Aorta (tissue), 5 donors: ENCODE measurements at places on chromosomes 4 and X. TPM values are rescaled to one million over a fixed set of nuclear protein-coding genes. Genes with fewer than 3 reads are reported as not detected.

- DNase-seq = no peak
Observed at GRCh38 chrX:72107320-72107719, 24.4 kb downstream of the RTL5 start.

GRCh38 chrX:9853307-9853706, 67.1 kb downstream of the SHROOM2 start:
- DNase-seq = no peak

DNA sequence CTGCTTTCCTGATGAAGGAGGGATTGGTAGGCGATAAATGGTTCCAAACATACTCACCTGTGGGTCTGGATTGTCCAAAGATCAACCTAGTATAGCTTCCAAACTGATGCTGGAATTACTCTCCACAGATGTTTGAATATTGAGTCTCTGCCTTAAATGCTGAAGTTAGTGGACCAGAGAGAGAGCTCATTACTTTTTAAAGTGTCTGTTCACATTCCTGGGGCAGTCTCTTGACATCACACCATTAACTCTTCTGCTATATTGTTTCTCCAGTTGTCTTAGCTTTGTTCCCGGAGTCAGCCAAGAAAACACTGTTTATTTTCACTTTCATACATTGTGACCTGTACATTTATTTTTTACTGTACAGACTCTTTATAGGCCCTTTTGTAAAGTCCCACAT, 35.4 kb downstream of the ARHGEF38 start:
- DNase-seq = no peak

The ADH1B gene
- 502 TPM for total RNA-seq

DNA sequence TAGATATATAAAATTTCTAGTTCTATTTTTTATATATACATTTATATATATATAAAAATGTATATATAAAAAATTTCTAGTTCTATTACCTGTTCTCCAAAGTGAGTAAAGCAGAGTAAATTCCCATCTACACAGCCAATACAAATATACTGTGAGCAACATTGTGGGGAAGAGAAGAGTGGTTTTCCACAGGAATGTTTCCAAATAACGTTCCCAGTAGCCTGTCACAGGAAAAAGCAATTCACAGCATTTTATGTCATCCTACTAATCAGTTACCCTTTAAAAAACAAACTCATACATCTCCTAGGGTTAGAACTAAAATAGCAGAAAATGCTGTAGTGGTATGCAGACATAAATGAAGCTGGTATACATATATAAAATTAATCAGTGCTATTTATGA, 44.5 kb downstream of the AASDH start:
- no peak for DNase-seq

The VCX3B gene
- total RNA-seq = not detected

The UGT2B15 gene
- not detected for total RNA-seq

DNA sequence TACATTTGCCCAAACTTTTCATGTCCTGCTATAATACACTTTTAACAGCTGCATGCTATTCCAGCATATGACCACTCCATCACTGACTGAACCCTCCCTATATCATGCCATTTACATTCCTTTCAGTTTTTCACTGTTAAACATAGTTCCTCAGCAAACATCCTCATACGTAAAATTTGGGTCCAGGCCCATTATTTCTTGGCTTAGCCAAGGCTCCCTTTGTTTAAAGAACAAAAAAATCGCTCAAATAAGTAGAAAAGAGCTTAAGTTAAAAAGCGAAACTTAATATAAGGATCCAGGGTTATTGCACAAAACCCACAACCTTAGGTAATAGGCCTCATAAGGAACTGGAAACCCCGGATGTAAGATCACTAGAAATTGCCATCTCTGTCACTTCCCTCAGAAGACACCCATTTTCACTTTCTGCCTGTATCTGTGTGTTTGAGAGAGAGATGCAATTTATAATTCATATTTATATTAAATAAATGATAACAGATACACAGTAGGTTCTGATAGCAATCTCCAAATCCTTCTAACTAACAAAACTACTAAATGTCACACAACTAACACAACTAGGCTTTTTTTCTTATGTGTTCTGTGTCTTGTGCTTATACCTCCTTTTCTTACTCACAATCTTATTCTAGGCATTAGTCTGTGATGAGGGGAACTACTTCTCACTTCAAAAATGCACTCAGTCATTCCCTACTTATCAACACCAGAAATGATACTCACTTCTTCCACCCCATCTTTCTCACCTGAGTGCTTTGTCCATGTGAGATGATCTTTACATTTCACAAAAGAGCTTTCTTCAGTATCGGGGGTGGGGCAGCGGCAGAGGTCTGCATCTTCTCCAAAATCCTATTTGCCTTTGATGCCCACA, 59.9 kb upstream of the FAM241A start:
- no peak for DNase-seq

The CFP gene
- 5.2 TPM for total RNA-seq

DNA sequence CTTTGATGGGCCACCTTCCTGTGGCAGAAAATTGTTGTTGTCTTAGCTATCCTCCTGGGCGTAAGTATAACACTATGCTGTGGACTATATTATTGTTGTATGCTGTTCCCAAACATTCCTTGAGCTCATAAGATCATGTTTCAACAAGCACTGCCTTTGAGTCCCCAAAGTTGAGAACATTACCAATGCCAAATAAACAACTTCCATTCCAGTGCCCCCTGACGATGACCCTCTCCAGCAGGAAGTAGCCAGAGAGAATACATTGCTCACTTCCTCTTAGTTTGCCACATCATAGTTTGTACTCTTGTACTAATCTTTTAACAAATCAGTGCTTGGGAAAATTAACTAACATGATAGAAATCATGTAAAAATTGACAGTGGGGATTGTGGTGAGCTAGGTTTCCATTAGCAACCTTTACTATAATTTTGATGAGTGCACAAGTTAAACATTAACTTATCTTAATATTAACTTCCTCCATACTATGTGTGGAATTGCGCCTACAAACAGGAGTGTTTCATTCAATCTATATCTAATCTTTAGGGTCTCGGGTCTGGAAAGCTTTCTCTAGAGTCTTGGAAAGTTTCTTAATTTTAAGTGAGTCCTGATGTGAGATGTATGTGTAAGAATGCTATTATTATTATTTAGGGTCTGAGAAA, 20.3 kb upstream of the DHX15 start:
- no peak for DNase-seq

The PLRG1 gene
- total RNA-seq = 59.0 TPM

DNA sequence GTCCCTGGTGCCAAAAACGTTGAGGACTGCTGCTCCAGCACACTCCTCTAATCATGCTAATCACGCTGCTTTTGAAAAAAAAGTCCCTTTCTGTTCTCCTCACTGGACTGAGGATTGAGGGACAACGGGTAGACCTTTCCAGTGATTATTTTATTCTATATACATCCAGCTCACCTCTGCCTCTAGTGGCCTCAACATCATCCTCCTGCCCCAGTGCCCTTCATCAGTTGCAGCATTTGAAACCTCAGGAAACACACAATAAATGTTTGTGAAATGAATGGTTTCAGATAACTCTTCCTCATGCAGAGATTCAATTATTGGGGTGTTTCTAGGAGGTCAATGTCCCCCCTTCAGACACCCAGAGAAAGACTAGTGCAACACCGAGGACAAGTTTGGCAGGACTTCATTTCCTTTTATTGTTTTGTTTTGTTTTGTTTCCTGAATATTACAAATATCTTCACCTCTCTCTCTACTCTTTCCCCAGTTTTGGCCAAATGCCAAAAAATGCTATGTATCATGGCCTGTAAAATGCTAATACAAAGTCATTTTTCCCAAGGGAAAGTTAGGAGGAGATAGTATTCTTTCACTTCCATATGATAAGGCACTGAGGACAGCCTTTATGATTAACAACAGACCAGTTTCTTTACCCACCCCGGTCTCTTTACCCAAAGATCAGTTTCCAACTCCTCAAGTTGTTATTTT, 460.1 kb upstream of the SLIT2 start:
- no peak for DNase-seq

The UGT2A1 gene
- total RNA-seq = not detected

GRCh38 chr4:42628740-42629139, 28.2 kb downstream of the ATP8A1 start:
- DNase-seq = no peak

The PAPSS1 gene
- 38.5 TPM for total RNA-seq

The STPG2 gene
- total RNA-seq = 0.65 TPM

The CT47B1 gene
- not detected for total RNA-seq

- DNase-seq = peak; percentile 64
Observed at GRCh38 chr4:152032722-152033131, 271.9 kb upstream of the GATB start.

The OTUD4 gene
- 48.7 TPM for total RNA-seq

DNA sequence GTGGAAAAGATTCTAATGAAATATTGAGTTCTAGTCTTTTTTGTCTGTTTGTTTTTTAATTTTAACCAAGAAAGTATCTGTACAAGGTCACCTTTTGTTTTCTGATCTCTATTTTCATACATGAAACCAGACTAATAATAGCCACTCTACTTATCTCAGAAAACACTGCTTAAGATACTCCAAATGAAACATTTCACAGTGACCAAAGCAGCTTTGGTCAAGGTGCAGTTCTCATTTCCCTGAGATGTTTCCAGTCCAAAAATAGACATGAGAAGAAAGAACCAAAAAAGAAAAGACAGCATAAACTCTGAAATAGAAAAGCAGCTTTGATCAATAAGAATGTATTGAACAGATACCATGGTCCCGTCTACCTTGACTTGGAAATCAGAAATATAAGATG, 782.8 kb downstream of the RAB28 start:
- DNase-seq = no peak
